Keratinocyte (primary cell): ENCODE measurements at places on chromosomes 16 and 17.
A peak's percentile ranks its signal among the peaks of the same experiment; 100 is the strongest.

DNA sequence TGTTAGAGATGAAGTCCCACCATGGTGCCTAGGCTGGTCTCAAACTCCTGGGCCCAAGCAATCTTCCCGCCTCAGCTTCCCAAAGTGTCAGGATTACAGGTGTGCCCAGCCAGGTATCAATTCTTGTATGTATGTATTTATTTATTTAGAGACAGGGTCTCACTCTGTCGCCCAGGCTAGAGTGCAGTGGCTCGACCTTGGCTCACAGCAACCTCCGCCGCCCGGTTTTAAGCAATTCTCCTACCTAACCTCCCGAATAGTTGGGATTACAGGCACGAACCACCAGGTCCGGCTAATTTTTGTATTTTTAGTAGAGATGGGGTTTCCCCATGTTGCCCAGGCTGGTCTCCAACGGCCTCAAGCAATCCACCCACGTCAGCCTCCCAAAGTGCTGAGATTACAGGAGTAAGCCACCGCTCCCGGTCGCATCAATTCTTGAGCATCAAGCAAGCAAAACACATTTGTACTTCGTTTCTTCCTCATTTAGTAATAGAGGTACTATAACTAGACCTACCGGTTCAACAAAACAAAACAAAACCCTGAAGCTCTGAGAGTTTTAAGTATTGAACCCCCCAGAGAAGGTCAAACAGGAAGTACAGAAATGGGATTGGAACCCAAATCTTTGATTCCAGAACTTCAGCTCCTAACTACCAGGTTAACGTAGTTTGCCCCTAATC lies 1.0 kb upstream of the ZNF500 start:
- peaks cover 13% of the 10 kb centered on the region for H3K4me1 ChIP-seq
- peak overlapping the region; percentile 62 for H3K4me3 ChIP-seq

DNA sequence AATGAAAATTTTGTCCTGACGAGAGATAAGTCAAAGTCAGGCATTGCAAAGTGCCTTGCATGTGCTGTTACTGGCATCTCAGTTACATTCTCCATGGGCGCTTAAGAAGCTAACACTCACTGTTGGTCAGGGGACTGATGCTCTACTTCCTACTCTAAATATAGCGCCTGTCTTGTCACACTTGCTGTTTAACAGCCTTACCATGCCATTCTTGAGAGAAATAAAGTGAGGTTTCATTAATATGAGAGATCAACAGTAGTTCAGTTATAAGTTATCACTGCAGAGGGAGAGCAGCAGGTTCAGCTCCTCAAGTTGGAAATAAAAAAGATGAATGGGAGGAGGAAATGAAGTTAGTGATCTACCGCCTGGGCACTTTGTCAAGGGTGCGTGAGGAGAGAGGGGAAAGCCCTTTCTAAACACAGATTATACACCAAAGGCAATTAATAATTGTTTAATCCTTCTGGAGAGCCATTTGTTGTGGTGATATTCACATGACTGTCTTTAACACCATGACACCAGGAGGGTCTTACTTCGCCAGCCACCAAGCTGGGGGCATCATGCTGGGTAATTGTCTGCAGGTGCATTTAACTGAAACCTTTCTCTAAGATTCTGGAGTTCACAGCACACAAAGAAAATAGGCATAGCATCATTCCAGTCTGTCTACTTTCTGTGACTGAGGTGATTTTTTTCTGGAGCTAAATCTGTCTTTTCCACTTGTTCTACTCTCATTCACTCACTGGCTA lies 568.7 kb upstream of the HSBP1 start:
- no peaks in the 10 kb centered on the region for H3K36me3 ChIP-seq
- no peak for DNase-seq
- no peaks in the 10 kb centered on the region for H3K4me1 ChIP-seq
- H3K4me3 ChIP-seq, result no peak overlapping the region

- peak; percentile 2 for DNase-seq
- no peak overlapping the region for H3K4me3 ChIP-seq
- peaks cover 6% of the 10 kb centered on the region for H3K4me1 ChIP-seq
- H3K27me3 ChIP-seq, result peaks cover 27% of the 10 kb centered on the region
These were observed 67.1 kb downstream of the MGAT5B start for GRCh38 chr17:76935331-76935730.

- no peak overlapping the region for H3K27ac ChIP-seq
- H3K4me3 ChIP-seq, result no peak overlapping the region
- no peaks in the 10 kb centered on the region for H3K36me3 ChIP-seq
- no peaks in the 10 kb centered on the region for H3K4me1 ChIP-seq
- DNase-seq, result no peak
- H3K27me3 ChIP-seq, result no peaks in the 10 kb centered on the region
These were observed 6.1 kb upstream of the DRC7 start for GRCh38 chr16:57688487-57688986.

- DNase-seq, result no peak
- H3K36me3 ChIP-seq, result peaks cover 31% of the 10 kb centered on the region
These were observed 2.8 kb downstream of the UBTF start for GRCh38 chr17:44216694-44217093.

DNA sequence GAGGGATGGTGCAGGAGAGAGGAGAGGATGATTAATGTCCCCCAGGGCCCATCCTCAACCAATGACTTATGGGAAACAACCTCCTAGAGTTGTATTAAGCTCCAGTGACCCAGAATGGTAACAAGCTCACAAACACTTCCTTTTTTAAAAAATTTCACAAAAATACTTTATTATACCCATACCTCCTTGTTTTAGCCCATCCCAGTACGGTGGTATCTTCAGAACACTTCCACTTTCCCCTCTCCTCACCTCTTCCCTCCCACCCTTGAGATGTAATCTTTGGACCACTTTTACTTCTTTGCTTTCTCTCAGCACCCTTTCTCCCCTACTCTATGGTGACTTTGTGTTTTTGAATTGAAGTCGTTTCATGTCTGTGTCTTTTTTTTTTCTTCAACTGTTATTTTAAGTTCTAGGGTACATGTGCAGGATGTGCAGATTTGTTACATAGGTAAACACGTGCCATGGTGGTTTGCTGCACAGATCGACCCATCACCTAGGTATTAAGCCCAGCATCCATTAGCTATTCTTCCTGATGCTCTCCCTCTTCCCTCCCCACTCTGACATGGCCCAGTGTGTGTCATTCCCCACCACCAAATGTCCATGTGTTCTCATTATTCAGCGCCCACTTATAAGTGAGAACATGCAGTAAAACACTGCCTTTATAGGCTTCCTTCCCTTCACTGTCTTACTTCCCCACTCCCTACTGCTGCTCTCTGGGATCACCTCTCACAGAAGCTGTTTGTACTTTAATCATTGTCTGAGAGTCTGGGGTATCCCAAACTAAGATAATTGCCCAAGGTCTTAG lies 124.5 kb downstream of the PRKCB start:
- no peak overlapping the region for H3K4me3 ChIP-seq
- H3K36me3 ChIP-seq, result no peaks in the 10 kb centered on the region
- DNase-seq, result no peak
- no peak overlapping the region for H3K27ac ChIP-seq
- H3K27me3 ChIP-seq, result no peaks in the 10 kb centered on the region

GRCh38 chr17:82603981-82604448 lies 44.2 kb downstream of the WDR45B start:
- no peak for DNase-seq
- no peak overlapping the region for H3K27ac ChIP-seq
- H3K27me3 ChIP-seq, result no peaks in the 10 kb centered on the region
- H3K4me1 ChIP-seq, result peaks cover 13% of the 10 kb centered on the region
- H3K36me3 ChIP-seq, result peaks cover 46% of the 10 kb centered on the region

DNA sequence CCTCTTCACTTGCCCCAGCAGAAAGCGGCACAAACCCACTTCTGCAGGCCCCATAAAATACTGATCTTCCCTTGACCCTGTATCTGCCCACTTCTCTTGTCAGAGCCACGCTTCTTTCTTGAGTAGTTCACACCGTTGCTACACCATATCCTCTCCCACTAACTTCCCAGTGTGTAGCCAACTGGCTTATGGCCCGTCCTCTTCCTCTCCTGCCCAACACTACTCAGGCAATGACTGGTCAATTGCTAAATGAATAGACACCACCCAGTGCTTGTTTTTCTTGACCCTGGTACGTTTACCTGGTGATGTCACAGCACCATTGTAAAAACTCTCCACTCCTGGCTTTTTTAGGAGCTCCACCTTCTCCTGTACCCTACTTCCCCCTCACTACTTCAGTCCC lies 86.9 kb downstream of the NDEL1 start:
- H3K27ac ChIP-seq, result no peak overlapping the region
- H3K36me3 ChIP-seq, result peaks cover 6% of the 10 kb centered on the region
- DNase-seq, result no peak
- H3K4me3 ChIP-seq, result no peak overlapping the region

GRCh38 chr17:38885728-38886642 lies 16.1 kb downstream of the LASP1 start:
- no peak overlapping the region for H3K4me3 ChIP-seq
- H3K27me3 ChIP-seq, result no peaks in the 10 kb centered on the region

DNA sequence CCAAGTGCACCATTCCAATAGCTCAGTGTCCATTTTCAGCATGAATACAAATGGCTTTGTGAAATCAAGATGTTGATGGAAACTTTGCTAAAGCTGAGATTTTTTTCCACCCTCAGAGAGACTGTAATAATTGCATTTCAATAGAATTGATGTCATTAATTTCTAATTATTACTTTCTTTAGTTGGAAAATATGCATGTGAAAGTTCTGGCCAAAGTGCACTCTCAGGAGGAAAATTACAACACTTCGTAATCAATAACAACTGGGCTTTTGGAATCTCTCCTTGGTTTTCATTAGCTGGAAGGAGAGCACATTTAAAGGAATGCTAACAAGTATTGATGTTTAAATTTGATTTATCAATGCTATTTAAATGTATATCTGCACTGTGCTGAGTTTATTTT lies 529.5 kb upstream of the CDH8 start:
- H3K27me3 ChIP-seq, result no peaks in the 10 kb centered on the region
- DNase-seq, result no peak
- no peak overlapping the region for H3K27ac ChIP-seq

DNA sequence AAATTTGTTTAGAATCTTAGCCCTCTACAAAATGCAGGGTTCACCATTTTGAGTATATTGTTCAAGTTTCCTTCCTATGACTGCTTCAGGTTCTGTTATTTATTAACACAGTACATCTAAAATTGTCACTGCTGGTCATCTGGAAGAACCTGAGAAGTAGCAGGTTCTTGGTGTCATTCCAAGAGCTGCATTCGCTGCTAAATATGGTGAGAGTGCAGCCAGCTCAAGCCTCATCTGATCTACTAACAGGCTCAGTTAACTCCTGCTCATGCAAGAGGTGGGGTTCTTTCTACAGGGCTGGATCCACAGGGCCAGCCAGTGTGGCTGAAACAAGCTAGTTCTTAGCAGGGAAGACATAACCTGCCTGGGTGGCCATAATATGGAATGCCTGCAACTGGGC lies 1946.1 kb downstream of the TP53TG3F start:
- H3K4me1 ChIP-seq, result no peaks in the 10 kb centered on the region
- no peak overlapping the region for H3K4me3 ChIP-seq
- H3K36me3 ChIP-seq, result no peaks in the 10 kb centered on the region
- no peaks in the 10 kb centered on the region for H3K27me3 ChIP-seq
- DNase-seq, result no peak
- H3K27ac ChIP-seq, result no peak overlapping the region

GRCh38 chr17:75835654-75835987 lies 8.6 kb downstream of the UNC13D start:
- no peak overlapping the region for H3K27ac ChIP-seq
- no peaks in the 10 kb centered on the region for H3K4me1 ChIP-seq
- no peaks in the 10 kb centered on the region for H3K27me3 ChIP-seq
- DNase-seq, result no peak
- no peaks in the 10 kb centered on the region for H3K36me3 ChIP-seq

DNA sequence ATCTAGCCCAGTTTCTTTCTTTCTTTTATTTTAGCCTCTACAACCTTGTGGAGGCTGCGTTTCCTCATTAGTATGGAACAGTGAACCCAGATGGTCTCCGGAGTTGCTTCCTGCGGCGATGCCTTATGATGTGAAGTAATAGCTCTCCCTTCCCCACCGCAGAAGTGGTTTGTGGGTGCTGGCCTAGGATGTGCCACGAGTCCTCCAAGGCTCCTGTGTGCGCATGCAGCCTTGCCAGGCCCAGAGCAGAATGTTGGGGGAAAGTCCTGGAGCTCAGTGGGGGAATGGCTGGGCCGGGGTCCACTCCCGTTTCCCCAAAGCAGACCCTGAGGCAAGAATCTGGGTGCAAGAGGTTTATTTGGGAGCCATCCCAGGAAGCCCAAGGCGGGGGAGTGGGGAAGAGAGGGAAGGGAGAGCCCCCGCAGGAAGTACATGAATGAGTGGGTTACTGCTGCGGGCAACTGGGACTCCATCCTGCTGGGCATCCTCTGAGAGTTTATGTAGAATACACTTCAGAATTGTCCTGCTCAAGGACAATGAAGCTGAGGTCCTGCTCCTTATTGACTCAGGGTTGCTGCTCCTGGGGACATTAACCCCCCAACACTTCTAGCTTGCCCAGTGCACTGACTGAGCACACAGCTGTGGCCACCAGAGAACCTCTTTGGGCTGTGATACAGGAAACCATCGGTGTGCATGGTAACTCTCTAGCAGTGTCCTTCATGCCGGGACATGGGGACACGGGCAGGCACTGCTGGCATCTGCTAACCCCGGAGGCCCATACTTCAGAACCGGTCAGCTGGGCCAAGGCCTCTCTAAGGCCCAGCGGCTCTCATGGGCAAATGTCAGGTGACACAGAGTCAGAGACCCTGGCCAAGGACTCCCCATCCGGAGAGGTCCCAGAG lies 3.7 kb upstream of the HCRT start:
- peaks cover 20% of the 10 kb centered on the region for H3K27me3 ChIP-seq
- H3K27ac ChIP-seq, result no peak overlapping the region
- peaks cover 3% of the 10 kb centered on the region for H3K4me1 ChIP-seq
- no peak for DNase-seq
- H3K36me3 ChIP-seq, result no peaks in the 10 kb centered on the region

- no peak overlapping the region for H3K4me3 ChIP-seq
- H3K27ac ChIP-seq, result no peak overlapping the region
- H3K27me3 ChIP-seq, result no peaks in the 10 kb centered on the region
- no peak for DNase-seq
- H3K4me1 ChIP-seq, result no peaks in the 10 kb centered on the region
These were observed 51.0 kb upstream of the TOX3 start for GRCh38 chr16:52597772-52598483.

DNA sequence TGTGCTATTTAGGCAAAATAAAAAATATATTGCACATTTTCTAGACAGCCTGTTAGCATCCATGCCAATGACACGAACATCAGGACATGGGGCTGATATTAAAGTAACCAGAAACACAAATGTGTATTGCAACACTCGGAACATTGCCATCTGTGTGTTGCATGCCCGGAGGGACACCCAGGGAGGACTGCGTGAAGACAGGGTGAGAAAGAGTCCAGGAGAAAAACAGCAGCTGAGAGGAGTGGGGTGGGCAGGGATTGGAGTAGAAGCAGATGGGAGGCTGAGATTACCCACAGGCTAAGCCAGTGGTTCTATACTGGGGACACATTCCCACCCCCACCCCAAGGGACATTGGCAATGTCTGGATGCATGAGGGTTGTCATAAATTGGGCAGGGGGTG lies 114.8 kb downstream of the GRIN2A start:
- no peak overlapping the region for H3K27ac ChIP-seq
- H3K4me3 ChIP-seq, result no peak overlapping the region
- DNase-seq, result no peak
- peaks cover 6% of the 10 kb centered on the region for H3K27me3 ChIP-seq
- H3K36me3 ChIP-seq, result no peaks in the 10 kb centered on the region

GRCh38 chr16:12271006-12271405 lies 294.5 kb downstream of the SNX29 start:
- H3K4me1 ChIP-seq, result no peaks in the 10 kb centered on the region
- no peak for DNase-seq
- no peak overlapping the region for H3K4me3 ChIP-seq
- H3K27me3 ChIP-seq, result no peaks in the 10 kb centered on the region
- H3K36me3 ChIP-seq, result no peaks in the 10 kb centered on the region
- no peak overlapping the region for H3K27ac ChIP-seq
